ENCODE measurements at places on chromosomes 5 and 9. TPM values are rescaled to one million over a fixed set of nuclear protein-coding genes. Genes with fewer than 3 reads are reported as not detected.

FRMPD1 gene
- total RNA-seq = 0.27 TPM

GRCh38 chr9:89814340-89815040, 209.7 kb downstream of the GADD45G start:
- no peak for DNase-seq

GRCh38 chr5:38831909-38832308, 13.9 kb upstream of the OSMR start:
- DNase-seq = no peak

DNA sequence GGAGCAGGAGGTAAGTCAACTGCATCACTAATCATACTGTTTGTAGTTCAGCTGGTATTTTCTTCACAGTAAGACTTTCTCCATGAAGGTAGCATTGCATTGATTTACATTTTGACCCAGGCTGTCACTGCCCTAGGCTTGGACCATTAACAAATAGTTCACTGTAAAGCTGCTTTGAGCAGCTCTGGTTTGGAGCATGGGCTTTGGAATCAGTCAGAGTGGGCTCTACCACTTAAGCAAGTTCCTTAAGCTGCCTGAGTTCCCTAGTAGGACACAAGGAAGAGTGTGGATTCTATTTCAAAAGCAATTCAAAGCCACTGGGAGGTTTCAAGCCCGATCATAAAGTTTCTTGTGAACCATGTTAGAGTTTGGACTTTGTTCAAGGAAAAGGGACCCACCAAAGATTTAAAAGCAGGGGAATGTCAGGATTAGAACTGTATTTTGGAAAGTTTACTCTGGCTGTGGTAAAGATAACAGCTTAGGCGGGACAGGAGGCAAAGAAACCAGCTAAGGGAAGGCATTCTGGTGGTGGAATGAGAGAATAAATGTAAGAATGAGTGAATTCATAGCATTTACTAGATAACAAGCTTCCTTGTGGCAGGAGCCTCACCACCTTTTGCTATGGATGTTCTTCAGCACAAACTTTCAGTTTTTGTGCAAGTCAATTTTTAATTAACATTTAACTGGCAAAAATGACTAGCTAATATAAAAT, 12.3 kb upstream of the PANK3 start:
- DNase-seq = no peak

DNA sequence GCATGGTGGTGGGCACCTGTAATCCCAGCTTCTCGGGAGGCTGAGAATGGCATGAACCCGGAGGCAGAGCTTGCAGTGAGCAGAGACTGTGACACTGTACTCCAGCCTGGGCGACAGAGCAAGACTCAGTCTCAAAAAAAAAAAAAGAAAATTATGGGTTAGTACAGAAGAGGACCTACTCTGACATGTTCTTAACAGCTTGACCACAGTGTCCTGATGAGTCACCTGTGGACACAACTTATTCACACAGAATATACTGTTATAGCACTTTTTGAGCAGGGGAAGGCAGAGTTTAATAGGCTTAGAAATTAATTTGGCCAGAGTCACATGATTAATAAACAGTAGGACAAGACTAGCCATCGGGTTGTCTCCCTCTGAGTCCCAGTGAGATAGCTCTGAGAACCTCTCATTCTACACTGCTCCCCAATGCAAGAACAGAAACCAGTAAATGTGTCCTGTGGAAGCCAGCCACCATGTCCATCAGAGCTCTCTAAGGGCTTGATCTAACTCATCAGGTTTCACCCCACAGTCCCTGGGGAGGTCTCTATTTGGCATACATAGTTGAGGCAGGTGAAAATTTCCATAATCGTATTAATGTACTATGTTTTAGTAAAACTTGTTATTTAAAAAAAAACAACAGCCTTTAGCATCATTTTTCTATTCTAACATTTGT, 1077.9 kb upstream of the C9orf72 start:
- DNase-seq = no peak

DNA sequence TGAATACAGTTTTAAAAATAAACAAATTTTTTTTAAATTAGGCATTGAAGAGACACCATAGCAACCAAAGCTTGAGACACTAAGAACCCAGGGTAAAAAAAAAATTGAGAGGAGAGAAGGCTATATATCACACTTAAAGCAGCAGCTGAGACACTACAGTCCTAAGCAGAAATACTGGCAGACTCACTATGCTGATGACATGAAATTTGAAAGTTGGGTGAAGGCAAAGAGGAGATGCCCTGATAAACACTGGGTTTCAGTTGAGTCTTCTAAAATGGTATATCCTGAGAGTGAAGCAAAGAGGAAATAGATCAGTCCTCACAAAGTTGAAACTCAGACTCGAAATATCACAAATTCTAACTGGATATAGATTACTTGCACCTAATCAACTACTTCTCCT, 419.9 kb upstream of the CDH9 start:
- DNase-seq = no peak

- DNase-seq = no peak
These were observed 636.5 kb downstream of the IRX1 start for GRCh38 chr5:4232084-4232483.

DNA sequence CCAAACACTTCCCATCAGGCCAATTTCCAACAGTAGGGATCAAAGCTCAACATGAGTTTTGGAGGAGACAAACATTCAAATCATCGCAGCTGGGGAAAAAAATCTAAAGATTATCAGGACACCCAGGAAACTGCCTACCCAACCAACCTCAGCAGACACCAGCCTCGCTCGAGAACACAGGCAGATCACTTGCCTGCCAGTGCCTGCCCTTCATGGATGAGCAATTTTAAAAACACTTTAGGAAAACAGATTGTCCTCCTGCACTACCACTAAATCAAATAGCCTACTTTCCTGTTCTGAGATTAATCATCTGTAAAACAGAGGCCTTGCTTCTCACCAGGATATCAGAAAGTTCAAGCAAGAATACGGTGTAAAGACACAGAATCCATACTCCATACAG, 14.7 kb upstream of the TMEM174 start:
- no peak for DNase-seq
